Activated naive CD4-positive, alpha-beta T cell (primary cell): ENCODE measurements at places on chromosomes 11 and 22.

- DNase-seq: no peak
These were observed 32.4 kb downstream of the PIK3IP1 start for GRCh38 chr22:31259798-31260473.

DNA sequence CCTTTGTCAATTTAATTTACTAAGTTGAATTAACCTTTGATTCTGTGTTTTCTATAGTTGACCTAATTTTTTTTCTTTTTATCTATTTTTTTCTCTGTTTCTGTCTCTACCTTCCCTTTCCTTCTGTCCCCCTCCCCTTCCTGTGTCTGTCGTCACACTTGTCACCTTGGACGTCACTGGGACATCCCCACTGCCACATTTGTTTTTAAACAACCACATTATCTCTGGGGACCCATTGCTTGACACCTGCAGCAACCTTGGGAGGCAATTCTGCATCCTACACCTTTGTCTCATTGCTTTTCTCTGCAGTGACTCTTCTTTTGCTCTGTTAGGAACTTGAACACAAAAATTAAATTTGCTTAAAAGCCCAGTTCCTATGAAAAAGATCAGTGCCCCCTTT is 51.8 kb upstream of the TTC12 start:
- DNase-seq: no peak

DNA sequence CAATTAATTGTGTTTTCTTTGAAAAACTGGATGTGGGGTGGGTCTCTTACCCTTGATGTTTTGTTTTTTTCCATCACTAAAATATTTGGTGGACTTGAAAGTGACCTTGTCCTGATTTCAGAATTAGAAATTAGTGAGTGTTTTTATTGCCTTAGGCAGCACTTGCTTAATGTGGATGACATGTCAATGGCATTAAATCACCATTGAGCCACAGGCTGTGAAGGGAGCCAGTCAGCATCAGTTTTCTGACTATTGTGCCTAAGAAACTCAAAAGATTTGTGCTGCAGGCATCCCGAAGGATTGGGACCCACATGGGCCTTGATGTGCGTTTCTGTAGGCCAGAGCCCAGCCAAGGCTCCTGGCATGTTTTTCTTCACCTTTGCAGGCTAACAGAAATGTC is 53.8 kb downstream of the SWAP70 start:
- no peak for DNase-seq

- no peak for DNase-seq
These were observed 5.8 kb downstream of the LIF start for GRCh38 chr22:30240541-30241417.

DNA sequence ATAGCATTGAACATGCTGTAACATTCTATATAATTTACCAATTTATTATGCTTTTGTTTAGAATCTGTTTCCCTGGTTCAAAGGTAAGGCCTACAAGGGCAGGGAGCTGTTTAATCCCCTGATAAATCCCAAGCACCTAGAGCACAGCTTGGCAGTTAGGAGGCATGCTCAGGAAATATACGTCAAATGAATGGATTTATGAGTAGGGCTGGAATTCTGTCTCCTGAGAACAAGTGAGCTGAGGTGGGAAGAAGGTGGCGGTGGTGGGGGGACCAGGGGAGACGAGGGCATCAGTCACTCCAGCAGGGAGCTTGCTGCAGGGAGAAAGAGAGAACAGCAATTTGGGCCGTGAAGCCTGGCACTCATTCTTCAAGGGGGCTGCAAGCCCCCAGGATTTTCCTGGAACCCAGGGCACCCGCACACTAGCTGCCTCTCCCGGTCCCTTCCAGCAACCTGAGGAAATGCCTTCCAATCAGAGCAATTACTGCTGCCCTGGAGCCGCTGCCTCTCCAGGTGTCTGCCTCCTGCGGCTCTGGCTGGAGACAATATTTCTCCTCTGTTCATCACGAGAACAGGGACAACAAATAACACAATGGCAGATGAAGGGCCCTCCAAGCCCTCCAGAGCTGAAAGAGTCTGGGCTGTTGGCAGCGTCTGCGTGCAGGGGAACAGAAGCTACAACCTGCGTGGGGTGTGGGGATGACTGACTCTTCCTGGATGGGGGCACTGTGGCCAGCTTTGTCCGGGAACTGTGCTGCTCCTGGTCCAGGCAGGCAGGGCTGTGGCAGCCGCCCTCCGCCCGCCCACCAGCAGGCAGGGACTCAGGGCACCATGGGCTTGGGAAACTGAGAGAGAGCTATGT is 233.4 kb downstream of the ST3GAL4 start:
- DNase-seq: no peak

- no peak for DNase-seq
These were observed 23.8 kb downstream of the TAF1D start for GRCh38 chr11:93717501-93717900.

DNA sequence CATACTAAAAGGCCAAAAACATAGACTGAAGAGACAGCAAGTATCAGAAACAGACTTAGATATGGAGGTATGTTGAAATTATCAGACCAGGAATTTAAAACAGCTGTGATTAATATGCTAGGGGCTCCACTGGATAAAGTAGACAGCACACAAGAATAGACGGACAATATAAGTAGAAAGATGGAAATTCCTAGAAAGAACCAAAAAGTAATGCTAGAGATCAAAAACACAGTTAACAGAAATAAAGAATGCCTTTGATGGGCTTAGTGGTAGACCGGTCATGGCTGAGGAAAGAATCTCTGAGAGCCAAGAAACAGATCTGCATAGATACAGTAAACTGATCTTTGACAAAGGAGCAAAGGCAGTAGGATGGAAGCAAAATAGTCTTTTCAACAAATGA is 250.2 kb downstream of the SWAP70 start:
- DNase-seq: no peak

DNA sequence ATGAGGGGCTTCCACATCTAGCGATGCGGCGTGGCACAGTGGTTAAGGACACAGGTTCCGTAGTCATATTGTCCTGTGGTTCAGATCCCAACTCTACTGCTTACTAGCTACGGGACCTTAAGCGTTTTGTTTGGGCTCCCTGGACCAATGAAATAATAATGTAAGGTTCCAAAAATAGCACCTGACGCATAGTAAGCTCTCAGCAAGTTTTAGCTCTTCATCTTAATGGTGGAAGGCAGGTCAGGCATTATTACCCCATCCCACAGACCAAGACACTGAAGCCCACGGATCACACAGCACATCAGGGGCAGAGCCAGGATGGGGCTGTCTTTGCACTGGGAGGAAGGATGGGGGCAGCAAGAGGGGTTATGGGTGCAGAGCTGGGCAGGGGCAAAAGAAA is 13.0 kb downstream of the DNAJB13 start:
- DNase-seq: no peak

DNA sequence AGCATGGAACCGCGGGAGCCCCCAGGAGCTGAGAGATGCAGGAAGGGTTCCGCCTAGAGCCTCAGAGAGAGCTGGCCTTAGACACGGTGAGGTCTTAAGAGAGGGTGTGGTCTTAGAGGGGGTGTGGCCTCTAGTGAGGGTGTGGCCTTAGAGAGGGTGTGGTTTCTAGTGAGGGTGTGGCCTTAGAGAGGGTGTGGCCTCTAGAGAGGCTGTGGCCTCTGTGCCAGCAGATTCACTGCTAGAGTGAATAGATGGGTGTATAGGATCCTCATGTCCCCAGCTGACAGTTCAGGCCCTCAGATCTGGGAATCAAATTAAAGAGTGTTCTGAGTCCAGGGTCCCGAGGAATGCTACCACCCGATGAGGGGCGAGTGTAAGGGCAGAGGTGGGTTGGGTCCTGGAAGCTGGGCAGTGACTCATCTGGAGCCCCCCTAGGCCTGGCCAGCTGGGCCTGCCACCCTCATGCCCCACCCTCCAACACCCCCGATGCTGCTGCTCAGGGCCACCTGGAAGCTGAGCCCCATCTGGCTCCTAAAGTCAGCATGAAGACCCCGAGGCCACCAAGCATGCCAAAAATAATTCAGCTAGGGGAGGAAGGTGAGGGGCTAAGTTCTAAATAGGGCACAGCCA is 49.5 kb downstream of the IGF2 start:
- no peak for DNase-seq

GRCh38 chr11:118851970-118852369 is 31.7 kb upstream of the CXCR5 start:
- DNase-seq: no peak

DNA sequence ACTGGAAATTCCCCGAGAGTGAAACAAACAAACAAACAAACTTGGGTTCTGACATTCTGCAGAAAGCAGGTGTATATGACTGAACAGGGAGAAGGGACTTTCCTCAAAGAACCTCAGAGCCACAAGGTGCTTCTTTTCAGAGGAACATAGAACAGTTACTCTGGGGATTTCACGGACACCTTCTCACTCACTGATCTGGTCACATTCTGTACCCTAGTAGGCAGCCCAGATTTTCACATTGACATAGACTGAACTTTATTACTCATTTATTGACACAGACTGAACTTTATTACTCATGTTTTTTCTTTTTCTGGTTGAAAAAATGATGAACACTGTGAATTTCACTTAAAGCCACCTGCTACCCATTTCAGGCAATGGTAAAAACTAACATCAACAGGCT is 263.0 kb downstream of the OPCML start:
- DNase-seq: no peak

- DNase-seq: no peak
These were observed 123.3 kb downstream of the PAX6 start for GRCh38 chr11:31687861-31688260.
